MG63 (cell line): ENCODE measurements at places on chromosomes 7 and 10.

DNA sequence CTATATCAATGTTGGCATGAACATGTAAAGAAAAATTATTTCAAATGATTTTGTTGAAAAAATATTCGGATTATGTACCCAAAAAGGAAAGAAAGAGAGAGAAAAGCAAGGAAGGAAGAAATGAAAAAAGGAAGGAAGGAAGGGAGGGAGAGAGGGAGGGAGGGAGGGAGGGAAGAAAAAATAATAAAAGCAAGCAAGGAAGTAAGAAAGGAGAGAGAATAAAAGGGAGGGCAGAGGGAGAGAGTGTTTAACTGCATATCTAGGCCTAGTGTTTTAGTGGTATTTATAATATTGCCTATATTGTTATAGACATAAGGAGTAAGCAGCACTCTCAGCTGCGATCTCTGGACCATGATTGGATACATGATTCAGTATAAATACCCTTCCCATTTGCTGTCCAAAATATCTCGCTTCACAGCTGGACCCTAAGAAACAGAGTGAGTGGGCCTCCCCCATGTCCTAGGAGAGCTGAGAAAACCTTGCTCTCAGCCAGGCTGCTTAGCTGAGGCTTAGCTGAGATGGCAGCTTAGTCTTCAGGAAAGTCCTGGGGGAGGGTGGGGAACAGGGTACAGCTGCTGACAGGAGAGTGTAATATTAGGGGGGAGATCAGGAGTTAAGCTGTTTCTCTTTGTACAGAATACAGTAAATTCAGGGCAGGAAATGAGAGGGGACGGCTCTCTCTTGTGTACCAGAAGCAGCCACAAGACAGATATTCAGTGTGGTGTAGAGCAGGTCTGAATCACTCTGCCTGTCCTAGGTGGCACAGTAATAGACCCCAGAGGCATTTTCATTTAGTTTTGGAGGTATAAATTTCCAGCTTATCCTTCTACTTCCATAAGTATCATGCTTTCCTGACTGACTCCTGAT, 66.8 kb upstream of the TARP start:
- no peak for DNase-seq

GRCh38 chr7:95631527-95631926, 35.2 kb upstream of the PDK4 start:
- no peak for DNase-seq

GRCh38 chr7:137985253-137985896, 16.5 kb downstream of the CREB3L2 start:
- DNase-seq, result no peak

- no peak for DNase-seq
Observed at GRCh38 chr10:78784546-78784945, 284.2 kb upstream of the ZMIZ1 start.

DNA sequence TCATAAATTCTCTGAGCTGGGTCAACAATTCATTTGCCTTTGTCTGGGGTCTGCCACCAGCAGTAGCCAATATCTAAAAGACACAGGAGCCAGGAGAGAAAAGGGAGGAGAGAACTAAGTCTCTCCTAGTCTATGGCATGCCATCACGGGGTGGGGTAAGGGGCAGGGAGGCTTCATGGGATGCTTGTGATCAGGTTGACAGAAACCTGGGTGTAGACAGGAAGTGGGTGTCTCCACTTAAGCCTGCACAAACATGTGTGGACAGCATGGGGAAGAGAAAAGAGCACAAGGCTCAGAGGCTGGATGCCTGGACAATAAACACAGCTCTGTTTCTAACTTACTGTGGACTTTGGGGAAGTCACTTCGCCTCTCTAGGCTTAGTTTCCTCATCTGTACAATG, 11.5 kb upstream of the C10orf53 start:
- DNase-seq, result no peak

DNA sequence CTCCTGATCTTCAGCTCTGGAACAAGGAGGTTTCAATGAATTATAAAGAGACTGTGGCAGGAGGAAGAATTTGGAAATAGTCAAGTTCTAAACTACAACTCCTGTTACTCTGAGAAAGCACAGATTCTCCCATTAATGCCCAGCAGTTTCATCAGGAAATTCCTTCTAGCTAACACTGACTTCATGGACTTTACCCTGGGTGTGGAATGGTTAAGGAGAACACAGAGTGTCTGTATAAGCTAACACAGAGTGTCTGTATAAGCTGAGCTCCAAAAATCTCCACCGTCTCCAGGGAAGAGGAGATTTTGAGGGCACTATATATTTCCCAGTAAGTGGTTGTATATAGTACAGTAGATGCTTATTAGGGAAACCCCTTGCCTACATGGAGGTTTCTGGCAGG, 675.5 kb downstream of the XPNPEP1 start:
- DNase-seq, result no peak

GRCh38 chr10:17510242-17510908, 56.0 kb upstream of the ST8SIA6 start:
- no peak for DNase-seq
